ENCODE measurements at places on chromosomes 3 and 15.

DNA sequence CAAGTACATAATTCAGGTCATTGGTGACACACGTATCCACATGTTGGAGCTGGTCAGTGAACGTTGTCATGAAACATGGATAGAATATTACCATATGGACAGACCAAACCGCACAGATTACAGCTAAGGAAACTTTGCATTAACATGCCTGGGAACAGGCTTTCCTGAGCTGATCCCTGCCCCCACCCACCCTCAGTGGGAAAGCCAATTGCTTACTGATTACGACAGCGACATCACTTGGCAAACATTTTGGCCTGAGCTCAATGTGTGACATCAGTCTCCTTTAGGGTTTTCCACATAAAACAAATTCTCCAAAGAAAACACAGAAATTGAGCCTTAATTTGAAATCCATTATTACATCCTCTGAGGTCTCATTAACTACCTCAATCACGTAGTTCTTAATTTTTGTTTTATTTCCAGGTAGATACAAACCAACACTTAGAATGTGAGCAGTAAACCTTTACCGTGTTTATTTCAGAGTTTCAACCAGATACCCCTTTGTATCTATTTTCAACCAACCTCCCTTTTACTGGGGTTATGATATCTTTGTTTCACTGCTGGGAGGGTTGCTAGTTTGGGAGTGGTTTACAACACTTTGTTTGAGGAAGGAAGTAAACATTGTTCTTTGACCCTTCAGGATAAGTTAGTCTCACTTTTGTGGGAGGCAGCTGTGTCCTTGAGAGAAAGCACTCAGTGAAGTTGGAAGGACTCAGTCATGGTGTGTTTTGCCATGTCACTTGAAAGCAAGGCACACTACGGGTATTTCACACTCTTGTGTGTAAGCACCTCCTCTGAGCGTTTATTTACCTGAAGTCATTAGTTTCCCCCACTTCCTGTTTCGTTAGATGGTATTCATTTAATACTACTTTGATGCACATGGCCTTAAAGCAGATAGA lies 103.1 kb downstream of the CMSS1 start:
- DNase-seq = no peak

DNA sequence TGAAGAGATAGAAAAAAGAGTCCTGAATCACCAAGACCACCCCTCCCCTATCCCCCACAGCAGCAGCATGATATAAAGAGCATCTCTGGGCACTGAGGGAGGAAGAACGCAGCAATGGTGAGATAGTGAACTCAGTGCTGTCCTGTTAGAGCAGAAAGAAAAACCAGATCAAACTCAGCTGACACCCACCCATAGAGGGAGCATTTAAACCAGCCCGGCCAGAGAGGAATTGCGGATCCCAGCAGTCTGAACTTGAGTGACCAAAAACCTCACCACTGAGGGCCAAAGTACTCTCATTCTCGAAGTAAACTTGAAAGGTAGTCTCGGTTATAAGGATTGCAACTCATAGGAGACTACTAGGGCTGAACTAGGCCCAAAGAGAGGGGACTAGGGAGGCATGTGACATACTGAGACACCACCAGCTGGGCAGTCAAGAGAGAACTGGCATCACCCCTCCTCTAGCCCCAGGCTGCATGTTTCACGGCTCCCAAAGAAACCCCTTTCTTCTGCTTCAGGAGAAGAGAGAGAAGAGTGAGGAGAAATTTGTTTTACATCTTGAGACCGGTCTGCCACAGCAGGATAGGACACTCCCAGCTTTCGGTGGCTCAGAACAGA lies 39.2 kb upstream of the TGFBR2 start:
- no peak for DNase-seq

- peak; percentile 76 for DNase-seq
Measured at GRCh38 chr15:20356444-20356910, 185.1 kb downstream of the GOLGA6L6 start.

DNA sequence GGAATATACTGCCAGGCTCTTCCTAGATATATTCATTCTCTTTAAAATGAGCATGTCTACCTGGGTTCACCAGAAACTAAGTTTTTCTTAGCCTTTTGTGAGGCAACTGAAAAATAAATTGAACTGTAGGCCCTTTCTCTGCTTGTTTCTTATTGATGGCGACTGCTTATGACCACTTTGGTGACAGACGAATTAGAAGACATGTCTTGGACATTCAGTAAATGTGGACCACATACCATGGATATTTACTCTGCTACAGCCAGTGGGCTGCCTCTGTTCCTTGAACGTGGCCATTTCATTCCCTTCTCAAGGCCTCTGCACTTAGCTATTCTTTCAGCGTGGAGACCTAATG lies 603 bp upstream of the SELENOK start:
- DNase-seq = no peak

GRCh38 chr3:67906261-67906660 lies 251.8 kb upstream of the SUCLG2 start:
- no peak for DNase-seq

GRCh38 chr3:27573780-27574437 lies 89.7 kb upstream of the SLC4A7 start:
- DNase-seq = no peak

- no peak for DNase-seq
Measured at GRCh38 chr3:15295506-15295905, 36.9 kb downstream of the SH3BP5 start.

GRCh38 chr3:39187372-39188155 lies 4.8 kb downstream of the XIRP1 start:
- DNase-seq = no peak

- no peak for DNase-seq
Measured at GRCh38 chr15:49741712-49742111, 120.9 kb downstream of the DTWD1 start.

- DNase-seq = no peak
Measured at GRCh38 chr15:71791975-71792374, 18.4 kb upstream of the NR2E3 start.

- no peak for DNase-seq
Measured at GRCh38 chr3:194208709-194209108, 72.8 kb downstream of the HES1 start.

GRCh38 chr3:19881852-19882251 lies 52.2 kb downstream of the EFHB start:
- no peak for DNase-seq

DNA sequence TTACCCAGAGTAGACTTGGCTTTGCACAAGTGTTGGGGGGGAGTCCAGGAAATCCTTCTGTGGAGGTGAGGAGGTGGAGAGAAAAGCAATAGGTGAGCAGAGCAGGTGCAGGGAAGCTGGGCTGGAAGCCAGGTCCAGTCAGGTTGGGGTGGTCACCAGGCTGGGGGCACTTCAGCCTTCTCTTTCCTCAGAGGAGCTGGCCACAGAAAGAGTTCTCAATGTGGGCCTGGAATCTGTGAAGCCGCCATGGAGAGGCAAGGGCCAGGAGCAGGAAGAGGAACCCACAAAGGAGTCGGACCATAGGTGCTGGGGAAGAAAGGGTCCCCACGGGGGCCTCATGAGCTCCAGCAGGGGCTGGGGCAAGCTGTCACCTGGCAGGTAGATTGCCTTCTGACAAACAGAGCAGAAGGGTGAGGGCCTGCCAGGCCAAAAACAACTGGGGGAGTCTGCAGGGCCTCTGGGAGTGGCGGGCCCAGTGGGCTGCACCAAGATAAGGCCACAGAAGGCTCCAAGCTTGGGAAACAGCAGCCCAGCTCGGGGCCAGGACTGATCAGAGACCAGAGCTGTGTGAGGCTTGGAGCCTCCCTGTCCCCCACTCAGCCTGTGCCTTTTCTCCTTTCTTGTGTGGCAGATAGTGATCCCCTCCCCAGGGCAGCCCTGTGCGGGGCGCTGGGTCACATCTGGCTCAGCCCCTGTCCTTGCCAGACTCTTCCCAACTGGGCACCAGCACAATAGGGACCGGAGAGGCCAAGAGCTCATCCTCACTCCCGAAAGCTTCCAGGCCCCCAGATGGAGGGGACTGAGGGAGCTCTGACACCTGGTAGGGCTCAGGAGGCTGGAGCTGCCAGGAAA lies 53.0 kb upstream of the FGD5 start:
- no peak for DNase-seq

- no peak for DNase-seq
Measured at GRCh38 chr15:55823699-55824340, 80.9 kb upstream of the PRTG start.

GRCh38 chr15:63065262-63066221 lies 23.0 kb downstream of the TPM1 start:
- DNase-seq = no peak

- no peak for DNase-seq
Measured at GRCh38 chr3:76083992-76084391, 298.6 kb upstream of the ZNF717 start.

- no peak for DNase-seq
Measured at GRCh38 chr3:160792540-160792939, 36.5 kb downstream of the PPM1L start.

DNA sequence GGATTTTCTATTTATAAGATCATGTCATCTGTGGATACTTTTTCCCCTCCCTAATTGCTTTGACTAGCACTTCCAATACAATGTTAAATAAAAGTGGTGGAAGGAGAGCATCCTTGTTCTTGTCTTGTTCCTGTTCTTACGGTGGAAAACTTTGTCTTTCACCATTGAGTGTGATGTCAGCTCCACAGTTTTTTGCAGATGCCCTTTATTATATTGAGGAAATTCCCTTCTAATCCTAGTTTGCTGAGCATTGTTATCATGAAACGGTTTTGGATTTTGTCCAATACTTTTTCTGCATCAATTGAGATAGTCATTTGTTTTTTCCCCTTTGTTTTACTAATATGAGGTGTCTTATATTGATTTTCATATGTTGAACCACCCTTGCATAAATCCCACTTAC lies 19.9 kb upstream of the IL20RB start:
- no peak for DNase-seq

- no peak for DNase-seq
Measured at GRCh38 chr3:188108703-188109412, 45.1 kb upstream of the LPP start.

DNA sequence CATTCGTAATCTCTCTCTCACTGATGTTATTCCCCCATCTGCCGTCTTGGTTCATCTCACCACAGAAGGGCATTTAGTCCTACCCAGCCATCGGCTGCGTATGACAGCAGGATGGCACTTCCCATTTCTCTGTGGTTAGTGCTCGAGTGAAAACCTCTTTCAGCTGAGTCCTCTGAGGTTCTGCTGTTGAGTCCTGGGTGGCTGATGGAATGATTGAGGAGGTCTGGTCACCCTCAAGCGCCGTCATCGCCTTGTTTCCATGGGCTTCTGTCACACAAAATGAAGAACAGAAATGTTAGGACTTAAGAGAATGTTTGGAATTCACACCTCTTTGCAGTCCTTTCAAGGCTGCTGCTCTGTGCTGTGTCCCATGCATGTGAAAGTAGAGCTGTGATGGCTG lies 9.4 kb upstream of the SACM1L start:
- no peak for DNase-seq

DNA sequence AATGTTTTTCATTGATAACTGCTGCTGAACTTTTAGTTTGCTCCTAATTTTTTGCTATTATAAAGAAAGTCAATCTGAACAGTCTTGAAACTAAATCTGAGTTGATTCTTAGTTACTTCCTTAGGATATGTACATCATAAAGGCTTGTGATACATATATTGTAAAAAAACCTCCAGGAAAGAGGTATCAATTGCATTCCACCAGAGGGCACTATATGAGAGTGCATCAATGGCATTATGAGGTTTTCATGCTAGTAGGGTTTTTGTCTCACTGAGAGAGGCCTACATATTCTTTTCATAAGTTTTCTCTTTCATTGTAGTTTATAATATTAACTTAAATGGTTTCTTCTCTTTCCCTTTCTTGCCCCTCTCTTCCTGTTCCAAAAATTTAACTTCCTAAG lies 46.9 kb downstream of the PIK3R4 start:
- DNase-seq = no peak

DNA sequence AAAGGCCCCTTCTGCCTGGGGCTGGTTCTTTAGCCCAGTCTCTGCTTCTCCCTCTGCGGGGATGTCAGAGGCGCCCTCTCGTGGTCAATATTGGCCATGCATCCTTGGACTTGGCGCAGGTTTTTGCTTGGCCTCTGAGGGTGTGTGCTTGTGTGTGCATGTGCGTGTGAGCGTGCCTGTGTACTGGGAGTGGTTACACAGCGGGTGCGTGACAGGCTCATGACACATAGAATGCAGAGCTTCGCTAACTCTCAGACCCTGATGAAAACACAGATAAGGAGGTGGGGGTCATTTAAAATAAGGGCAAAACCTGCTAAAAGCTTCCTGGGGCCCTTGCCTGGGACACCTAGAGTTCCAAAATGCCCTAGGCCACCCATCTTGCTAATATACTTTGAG lies 160.9 kb downstream of the SMAD6 start:
- peak; percentile 75 for DNase-seq

GRCh38 chr15:66089509-66089908 lies 164.0 kb downstream of the MEGF11 start:
- no peak for DNase-seq

DNA sequence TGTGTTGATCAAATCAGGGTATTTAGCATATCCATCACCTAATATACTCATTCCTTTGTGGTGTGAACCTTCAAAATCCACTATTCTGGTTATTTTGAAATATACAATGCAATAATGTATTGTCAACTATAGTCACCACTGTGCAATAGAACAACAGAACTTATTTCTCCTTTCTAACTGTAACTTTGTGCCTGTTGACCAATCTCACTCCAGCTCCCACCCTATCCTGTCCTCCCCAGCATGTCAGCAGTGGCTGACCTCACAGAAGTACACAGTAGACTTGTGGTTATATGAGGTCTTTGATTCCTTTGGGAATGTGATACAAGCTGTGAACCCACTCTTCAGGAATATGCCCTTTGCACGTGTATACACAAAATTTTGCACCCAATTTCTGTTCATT lies 64.2 kb downstream of the ECT2 start:
- no peak for DNase-seq

- no peak for DNase-seq
Measured at GRCh38 chr3:70108072-70108471, 108.5 kb downstream of the SAMMSON start.

- peak; percentile 76 for DNase-seq
Measured at GRCh38 chr3:183766745-183767606, 58.4 kb downstream of the MAP6D1 start.

DNA sequence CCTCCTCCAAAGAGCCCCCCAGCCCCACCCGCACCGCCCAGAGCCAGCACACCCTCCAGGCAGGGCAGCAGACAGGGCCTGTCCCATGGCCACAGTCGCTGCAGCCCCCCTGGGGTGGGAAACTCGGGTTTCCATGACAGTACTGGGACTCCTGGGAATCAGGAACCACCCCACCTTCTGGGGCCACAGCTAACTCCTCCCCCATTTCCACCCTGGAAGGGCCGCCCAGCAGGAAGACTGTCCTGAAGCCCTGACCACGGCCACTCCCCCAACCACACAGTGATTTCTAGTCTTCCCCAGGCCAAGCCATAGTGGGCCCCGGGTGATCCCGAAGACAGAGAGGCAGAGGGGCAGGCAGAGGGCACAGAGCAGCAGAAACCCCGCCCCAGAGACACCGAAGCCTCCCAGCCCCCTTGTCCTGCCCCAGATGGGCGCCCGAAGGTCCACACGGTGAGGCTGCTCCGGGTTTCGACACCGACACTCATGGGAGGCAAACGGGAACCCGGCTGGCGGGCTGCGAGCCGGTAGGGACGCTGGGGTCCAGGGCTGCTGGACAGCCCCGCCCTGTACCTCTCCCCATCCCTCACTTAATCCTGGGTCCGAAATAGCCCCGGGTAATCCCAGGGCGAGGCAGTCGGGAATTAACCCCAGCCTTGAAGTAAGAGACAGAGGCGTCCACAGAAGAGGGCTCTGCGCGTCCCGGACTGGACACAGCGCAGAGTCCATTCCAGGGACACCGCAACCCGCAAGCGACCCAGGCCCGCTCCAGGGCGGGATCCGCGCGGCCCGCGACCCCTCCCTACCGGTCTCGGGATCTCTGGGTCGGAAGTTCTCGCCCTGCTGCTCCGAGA lies 138.4 kb downstream of the NUP210 start:
- DNase-seq = no peak

Data from CD4-positive, alpha-beta T cell treated with Interleukin-1 beta for 1 hour (primary cell).